Neural crest cell (in vitro differentiated cells): ENCODE measurements at places on chromosomes 5 and 9.

GRCh38 chr5:160479926-160480325 lies 58.3 kb downstream of the PTTG1 start:
- no peak for DNase-seq

- no peak for DNase-seq
Observed at GRCh38 chr9:108863891-108864290, 1.8 kb downstream of the ACTL7A start.

DNA sequence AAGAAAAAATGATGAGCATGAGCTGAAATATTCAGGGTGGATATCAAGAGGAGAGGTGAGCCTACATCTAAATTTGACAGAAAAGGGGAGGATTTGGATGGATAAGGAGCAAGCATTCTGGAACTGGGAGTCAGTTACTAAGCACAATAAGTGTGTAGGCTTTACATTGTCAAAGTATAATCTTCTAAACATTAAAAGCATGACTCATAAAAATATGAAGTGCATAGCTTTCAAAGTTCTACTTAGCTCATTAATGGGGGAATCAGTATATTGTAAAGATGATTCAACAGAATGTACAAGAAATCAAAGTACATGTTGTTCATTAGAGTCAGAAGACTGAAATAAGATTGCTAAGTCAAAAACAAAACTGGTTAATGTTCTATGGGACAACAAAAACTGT lies 248.0 kb upstream of the GAS1 start:
- DNase-seq: no peak

- DNase-seq: no peak
Observed at GRCh38 chr5:39816866-39817265, 392.1 kb upstream of the DAB2 start.

GRCh38 chr9:124038239-124038638 lies 26.7 kb downstream of the LHX2 start:
- no peak for DNase-seq

GRCh38 chr9:93580654-93581380 lies 4.4 kb downstream of the PHF2 start:
- DNase-seq: no peak

- no peak for DNase-seq
Observed at GRCh38 chr9:134917431-134918373, at the start of gene FCN1. TSS of gene FCN1 (minus strand) at chr9:134917912. CDS start at chr9:134917871, 41 bp downstream.

DNA sequence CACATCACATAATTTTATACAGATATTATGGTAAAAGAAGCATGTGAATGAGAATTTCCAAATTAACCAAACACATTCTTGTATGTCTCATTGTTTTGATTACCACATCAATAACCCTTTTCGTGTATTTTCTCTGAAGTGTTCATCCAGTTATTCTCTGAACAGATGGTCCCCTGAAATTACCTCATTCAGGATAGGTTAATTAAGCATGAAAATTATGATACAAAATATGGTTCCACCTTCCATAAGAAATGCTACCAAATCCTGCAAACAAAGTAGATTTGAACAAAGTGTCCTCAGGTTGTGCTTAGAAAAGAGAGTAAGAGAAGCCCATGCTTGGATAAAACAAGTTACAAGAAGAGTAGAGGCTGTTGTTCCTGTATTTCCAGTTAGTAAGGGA lies 83.1 kb upstream of the LMNB1 start:
- no peak for DNase-seq

DNA sequence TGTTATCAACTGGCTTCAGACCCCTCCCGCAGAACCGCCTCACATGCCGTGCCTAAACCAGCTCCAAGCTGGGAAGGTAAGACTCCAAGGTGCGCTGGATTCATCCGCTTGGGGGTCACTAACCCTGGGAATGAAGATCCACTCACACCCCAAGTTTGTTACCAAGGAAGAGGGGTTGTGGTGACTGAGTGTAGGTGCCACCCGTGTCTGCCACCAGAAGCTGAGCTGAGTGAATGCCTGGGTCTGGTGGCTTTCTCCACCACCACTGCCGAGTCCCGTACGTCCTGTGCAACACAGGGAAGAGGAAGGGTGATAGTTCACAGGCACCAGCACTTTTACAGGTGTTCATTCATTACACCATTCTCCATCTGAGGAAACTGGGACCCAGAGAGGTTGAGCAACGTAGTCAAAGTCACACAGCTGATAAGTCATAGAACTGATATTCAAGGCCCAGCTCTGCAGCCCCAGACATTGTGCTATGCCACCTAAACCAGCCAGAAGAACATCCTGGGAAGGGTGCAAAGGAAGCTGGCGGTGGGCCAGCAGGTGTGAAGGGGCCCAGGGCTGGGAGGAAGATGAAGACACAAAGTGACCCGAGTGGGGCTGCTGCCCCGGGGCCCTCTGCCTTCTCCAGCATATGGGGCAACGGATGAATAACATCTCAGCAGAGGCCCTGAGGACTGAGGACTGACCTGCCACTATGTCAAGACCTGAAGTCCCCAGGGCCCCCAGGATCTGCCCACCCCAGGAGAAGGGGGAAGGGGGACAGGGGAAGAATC lies 70.9 kb upstream of the PPP1R26 start:
- no peak for DNase-seq

DNA sequence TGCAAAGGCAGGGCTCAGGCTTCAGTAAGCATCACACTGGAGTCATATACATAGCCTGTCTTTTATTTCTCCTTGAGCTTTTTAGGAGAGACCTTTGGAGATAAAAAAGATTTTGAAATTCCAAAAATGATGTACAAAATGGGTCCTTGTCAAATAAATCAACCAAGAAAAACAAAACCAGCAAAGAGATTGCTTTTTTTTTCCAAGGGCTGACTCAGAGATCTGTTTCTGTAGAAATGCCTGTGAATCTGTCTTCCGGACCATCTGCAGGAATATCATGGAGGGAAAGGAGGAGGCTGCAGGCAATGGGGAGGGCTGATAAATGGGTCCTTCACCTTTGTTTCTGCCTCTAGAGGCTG lies 77.4 kb downstream of the SLIT3 start:
- DNase-seq: no peak

DNA sequence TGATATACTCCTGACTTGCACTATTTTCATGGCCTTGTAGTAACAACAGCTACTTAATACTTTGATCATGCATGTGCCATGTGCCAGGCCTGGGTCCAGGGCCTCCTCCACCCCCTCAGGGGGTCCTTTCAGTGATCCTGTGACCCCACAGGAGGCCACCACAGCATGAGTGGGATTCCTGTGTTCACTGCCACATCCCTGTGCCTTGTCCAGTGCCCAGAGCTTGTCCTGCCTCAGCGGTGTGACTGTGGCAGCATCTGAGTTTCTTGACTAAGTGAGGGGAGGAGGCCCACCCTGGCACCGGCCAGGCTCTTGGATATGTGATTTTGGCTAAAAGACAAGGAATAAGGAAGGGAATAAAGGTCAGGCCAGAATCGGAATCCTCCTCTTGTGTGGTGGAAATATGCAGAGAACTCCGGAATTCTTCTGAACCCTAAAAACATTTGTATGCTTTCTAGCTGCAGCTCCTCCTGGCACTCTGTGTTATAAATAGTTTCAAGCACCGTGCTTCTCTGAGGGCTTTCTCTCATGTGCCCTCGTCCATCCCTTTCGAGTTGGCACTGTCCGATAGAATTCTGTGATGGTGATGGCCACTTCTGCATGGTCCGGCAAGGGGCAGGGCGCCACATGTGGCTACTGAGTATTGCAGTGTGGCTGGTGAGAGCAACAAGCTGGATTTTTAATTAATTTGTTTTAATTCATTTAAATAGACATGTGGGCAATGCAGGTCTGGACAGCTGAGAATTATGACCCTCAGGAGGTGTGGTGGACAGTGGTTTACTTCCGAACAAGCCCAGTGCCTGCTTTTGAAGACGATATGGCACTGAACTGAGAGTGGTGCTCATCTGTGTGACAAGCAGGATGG lies 31.8 kb downstream of the TENT4A start:
- DNase-seq: no peak

DNA sequence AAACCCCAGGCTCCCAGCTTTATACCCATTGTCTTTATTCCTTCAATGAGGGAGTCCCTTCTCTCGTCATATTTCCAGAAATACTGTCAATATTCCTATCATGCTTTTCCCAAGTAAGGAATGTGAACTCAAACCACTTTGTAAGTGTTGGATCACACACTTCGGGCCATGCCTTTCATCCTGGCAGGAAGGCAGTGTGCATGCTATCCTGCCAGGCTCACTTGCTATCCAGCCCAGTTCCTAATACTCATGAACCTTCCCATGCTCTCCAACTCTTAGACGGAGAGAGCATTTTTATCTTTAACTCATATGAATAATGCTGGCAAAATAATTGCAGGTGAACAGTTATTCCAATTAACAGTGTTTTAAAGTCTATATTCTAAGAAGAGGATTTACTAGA lies 639.9 kb upstream of the ACO1 start:
- DNase-seq: no peak

DNA sequence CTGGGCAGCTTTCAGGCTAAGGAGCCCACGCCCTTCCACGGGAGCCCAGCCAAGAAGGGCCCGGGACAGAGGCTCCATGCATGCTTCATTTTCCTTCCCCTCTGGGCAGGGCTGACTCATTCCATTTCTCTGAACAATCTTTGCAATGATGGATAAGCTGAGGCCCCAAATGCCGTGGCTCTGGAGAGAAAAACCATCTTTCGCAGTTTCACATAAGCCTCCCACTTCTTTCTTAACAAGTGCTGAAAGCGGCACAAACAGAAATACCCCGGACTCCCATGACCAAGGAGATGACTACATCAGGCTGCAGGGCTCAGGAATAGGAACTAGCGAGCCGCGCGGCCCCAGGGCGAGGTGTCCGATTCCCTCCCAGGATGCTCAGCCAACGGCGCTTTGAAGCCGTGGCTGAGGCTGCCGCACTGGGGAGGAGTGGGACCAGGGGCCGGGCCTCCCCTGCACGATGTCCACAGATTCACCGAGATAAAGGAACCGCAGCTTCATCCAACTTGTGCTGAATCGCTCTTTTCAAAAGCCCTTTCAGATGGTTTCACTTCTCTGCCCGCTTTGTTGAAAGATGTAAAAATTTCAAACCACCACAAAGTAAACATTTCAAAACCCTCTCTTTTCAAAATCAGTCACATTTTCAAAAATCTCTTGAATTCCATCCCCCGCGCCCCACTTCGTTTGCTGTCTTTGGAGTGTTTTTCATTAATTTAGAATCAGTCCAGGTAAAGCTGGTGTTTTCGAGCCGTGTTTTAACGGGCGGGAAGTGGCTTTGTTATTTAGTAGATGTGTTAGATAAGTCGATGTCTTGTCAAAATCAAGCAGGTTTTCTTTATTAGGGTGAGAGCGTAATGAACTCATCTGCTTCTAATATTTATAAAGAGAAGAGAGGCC lies 96.5 kb upstream of the LMX1B start:
- peak; percentile 41 for DNase-seq

DNA sequence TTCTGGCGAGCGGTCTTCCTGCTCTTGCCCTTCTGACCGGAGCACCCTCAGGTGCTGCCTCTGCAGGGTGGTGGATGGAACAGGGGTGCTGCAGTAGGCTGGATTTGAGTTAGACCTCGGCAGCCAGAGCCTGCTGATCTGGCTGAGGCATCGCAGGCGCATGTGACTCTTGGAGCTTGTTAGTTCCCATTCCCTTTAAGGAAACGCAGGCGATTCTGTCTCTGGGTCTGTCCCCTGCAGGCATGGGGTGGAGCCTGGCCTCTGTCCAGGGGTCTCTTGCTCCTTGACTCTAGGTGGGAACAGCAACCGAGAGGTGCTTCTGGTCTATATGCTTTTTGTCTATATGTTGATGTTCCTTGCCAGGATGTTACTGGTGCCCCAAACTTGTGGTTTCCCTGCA lies 3.1 kb downstream of the WNK2 start:
- DNase-seq: no peak

DNA sequence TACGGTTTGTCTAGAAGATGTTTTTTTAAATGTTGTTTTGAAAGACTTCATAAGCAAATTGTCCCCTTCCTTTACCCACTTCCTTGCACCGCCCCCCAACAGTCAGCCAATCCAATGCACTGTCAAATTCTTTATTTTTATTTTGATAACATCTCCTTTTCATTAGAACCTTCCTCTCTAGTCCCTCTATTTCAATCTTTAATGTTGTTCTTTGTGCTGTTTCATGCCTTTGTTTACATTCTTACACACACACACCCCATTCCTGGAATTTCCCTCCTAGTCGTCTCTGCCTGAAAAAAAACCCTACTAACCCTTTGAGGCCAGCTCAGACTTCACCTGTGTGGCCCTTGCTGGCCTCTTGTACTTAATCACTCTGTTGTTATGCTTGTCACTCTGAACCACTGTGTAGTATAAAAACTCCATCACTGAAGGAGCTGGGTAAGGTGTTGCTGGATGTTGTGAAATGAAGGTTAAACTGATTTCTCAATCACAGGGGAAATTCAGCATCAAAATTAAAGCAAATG lies 133.4 kb downstream of the UGCG start:
- DNase-seq: no peak

GRCh38 chr9:4962085-4962484 lies 23.0 kb upstream of the JAK2 start:
- no peak for DNase-seq

GRCh38 chr9:84900421-84900820 lies 230.9 kb downstream of the NTRK2 start:
- DNase-seq: no peak

DNA sequence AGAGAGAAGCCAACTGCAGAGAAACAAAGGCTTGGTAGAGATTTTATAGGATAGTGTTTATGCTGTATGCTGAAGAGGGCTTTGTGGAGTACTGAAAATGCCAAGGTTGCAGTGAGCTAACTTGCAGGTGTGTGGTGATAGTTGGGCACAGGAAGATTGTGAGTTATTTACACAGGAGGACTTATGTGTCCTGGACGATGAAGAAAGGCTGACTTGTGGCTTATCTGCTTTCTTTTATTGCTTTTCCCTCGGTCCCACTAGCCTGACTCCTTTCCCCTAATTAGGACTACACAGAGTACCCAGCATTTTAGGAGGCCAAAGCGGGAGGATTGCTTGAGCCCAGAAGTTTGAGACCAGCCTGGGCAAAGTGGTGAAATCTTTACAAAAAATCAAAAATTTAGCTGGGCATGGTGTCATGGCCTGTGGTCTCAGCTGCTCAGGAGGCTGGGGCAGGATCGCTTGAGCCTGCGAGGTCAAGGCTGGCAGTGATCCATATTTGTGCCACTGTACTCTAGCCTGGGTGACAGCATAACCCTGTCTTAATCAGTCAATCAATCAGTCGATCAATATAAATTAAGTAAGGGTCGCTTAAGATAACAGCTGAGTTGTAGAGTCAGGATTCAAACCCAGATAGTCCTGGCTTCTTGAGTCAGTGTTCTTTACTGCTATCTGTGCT lies 61.9 kb downstream of the UBE2R2 start:
- DNase-seq: no peak

- no peak for DNase-seq
Observed at GRCh38 chr5:171391996-171392577, 4.4 kb downstream of the NPM1 start.

- no peak for DNase-seq
Observed at GRCh38 chr5:121987052-121987684, 25.4 kb downstream of the SRFBP1 start.

DNA sequence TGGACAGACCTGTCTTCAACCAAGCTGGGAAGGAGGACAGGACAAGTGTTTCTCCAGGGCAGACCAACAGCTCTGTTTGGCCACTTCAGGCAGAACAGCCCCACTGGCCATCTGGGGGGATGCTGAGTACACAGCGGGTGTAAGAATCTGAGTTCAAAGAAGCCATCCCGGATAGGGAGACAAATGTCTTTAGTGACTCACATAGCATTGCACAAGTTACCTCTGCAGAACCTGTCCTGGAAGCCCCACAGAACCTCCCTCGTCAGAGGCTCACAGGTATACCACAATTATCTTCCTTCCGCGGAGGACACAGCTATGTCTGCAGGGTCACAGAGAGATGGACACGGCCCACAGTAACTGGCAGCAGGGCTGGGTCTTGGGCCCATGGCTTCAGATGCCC lies 2.0 kb downstream of the OR2V2 start:
- no peak for DNase-seq

GRCh38 chr9:14451949-14452348 lies 138.0 kb upstream of the NFIB start:
- DNase-seq: no peak
